ENCODE measurements at places on chromosomes 5 and 9.

- no peak for DNase-seq
Observed at GRCh38 chr5:126369995-126370731, 53.0 kb upstream of the GRAMD2B start.

DNA sequence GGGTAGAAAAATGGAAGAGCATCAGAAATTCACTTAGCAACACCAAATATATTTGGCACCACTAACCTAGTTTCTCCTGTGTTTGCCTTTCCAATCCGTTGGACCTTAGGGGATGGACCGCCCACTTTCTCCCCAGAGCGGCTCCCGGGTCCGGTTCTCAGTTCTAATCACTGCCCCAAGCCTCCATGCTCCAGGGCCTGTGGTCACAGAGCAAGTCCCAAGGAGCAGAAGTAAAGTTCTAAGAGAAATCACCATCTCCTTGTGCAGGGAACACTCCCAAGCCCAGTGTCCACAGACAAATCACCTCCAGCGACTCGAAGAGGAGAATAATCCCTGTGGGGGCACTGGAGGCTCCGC lies 728 bp upstream of the SLC1A1 start:
- no peak for DNase-seq

GRCh38 chr5:19880859-19881436 lies 107.1 kb downstream of the CDH18 start:
- DNase-seq: no peak

DNA sequence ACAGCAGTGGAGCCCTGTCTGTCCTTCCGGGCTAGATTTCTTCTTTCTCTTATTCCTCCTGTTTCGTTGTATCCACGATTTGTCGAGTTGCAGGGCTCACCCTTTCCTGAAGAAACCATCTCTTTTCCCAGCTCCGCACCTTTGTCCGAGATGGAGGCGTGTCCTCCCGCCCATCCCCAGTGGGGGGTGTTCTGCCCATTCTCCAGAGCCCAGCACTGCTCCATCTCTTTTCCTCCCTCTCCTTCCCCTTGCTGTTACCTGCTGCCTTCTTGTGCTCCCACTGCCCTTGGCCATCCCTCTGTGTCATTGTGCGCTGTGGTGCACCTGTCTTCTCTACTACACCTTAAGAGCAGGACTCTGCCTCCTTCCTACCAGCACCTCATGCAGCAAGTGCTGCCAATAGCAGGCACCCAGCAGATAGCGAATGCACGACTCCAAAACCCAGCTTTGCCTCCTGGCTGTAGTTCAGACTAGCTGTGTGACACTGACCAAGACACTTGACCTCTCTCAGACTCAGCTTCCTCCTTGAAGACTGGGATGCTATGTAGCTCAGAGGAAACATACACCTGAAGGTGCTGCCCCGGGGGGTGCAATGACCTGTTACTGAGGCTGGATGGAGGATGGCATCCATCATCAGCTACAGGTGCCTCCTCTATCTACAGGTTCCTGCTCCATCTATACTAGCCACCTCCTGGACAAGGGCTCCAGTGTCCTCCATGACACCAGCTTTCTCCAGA lies 8.9 kb downstream of the OR13J1 start:
- DNase-seq: no peak

- no peak for DNase-seq
Observed at GRCh38 chr9:121711281-121711680, 59.8 kb downstream of the DAB2IP start.

- DNase-seq: no peak
Observed at GRCh38 chr5:126124706-126125345, 298.4 kb upstream of the GRAMD2B start.
